Stimulated activated naive CD8-positive, alpha-beta T cell treated with anti-CD3 and anti-CD28 coated beads, Interleukin-15, Interleukin-2, amounts not matched to agents 100 U/mL and 50 U/mL, for 24 hours (primary cell): ENCODE measurements at places on chromosomes 1 and 21.

- no peak for DNase-seq
These were observed 28.8 kb upstream of the LRP8 start for GRCh38 chr1:53356637-53357036.

GRCh38 chr1:172656576-172656975, 2.3 kb upstream of the FASLG start:
- no peak for DNase-seq

- DNase-seq: no peak
These were observed 12.3 kb downstream of the COLGALT2 start for GRCh38 chr1:184025242-184025675.

DNA sequence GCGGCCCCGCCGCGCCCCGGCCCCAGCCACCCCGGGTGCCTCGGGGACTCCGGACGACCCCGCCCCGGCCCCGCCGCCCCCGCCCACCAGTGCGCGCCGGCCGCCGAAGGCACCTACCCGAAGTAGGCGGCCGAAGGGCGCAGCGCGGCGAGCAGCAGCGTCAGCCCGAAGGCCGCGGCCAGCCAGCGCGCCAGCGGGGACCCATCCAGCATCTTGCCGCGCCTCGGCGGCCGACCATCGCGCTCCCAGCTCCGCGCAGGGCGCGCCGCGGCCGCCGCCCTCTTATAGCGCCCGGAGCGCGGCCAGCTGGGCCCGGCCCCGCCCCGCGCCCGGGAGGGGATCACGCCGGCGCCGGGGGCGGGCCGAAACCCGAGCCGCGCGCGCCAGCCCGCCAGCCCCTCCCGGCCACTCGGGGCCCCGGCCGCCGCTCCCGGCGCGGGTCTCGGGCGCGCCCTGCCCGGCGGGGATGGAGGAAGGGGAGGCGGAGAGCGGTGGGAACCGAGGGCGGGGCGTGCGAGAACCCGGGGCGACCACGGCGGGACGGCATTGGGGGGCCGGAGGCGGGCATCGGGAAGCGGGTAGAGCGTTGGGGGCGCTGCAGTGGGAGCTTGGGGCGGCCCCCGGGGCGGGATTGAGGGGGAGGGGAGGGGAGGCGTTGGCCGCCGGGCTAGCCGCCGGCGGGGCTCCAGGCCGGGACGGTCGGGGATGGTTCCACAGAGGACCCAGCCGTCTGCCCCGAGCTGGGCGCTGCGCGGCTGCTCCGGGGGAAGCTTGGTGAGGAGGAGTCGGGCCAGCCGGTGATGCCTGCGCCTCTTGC, at the start of gene WNT9A:
Gene WNT9A (minus strand): TSS at position 257 of the 817 bp plus-strand sequence. CDS start 45 bp downstream, at position 212.
- DNase-seq: peak; percentile 15

GRCh38 chr1:241142493-241142892, 214.5 kb downstream of the RGS7 start:
- no peak for DNase-seq

- no peak for DNase-seq
These were observed 837 bp downstream of the NUDC start for GRCh38 chr1:26922431-26922729.

GRCh38 chr1:180372728-180373127, 129.6 kb downstream of the ACBD6 start:
- DNase-seq: no peak

DNA sequence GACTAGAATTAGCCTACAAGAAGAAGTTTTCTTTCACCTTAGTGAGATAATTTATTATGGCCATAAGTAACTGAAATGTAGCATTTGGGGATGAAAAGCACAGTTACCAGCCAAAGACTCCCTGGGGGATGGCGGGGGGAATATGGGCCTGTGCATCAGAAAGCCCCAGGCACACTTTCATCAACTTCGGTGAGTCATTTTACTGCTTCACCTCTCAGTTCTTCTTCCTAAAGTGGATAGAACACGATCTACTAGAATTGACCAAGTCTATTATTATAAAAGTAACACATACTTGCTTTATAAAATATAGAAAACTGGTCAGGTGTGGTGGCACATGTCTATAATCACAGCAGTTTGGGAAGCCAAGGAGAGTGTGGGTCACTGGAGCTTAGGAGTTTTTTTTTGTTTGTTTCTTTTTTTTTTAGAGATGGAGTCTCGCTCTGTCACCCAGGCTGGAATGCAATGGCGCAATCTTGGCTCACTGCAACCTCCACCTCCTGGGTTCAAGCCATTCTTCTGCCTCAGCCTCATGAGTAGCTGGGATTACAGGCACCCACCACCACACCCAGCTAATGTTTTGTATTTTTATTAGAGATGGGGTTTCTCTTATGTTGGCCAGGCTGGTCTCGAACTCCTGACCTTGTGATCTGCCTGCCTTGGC, 141.8 kb downstream of the ZZZ3 start:
- DNase-seq: no peak

- no peak for DNase-seq
These were observed 55.1 kb downstream of the RBM11 start for GRCh38 chr21:14271053-14271452.

DNA sequence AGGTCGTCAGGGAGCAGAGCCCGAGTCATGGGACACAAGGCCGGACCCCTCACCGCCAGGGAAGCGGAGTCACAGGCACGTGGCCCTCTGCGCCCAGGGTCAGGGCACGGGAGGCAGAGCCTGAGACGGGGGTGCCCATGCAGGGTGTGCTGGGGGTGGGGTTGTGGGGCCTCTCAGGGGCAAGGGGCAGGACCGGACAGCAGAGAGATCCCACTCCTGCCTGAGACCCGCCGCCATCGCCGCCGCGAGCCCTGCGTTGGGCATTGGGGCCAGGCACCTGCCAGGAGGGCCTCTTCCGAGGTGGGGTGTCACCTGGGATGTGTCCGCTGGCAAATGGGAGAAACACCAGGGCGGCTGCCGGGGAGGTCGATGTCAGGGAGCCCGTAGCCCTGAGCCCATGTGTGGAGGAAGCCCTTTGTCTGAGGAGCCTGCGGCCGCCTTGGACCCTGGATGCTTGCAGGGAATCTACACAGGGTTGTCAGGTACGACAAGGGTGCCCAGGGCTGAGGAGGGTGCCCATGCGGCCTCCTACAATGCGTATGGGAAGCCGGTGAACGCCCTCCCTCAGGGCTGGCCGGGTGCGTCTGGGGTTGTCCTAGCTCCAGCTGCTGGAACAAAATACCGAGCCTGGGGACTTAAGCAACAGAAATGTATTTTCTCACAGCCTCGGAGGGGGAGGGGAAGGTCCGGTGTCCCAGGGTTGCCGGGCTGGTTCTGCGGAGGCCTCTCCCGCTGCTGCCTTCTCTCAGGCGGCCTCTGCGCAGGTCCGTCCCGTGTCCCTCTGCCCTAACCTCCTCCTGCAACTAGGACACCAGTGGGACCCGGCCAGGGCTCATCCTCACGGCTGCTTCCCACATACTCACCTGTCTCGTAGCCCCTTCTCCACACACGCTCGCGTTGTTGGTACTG, 16.4 kb upstream of the C1orf159 start:
- DNase-seq: no peak

DNA sequence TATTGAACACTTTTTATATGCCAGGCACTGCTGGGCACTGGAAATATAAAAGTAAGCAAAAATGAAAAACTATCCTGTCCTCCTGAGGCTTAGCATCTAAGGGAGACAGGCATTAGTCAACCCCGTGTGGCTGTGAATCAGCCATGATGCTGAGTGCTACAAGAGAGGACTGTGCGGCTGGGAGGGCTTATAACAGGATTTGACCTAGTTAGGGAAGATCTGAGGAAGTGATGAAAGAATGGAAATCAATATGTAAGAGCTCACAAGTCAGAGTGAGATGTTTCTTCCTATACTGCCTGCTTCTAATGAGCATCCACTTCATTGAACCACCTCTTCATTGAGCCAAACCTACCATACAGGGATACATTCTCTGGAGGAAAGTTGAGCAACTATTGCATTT, 15.1 kb downstream of the TRIM45 start:
- DNase-seq: no peak

- DNase-seq: no peak
These were observed 22.0 kb downstream of the UBIAD1 start for GRCh38 chr1:11294951-11295350.

GRCh38 chr1:31222176-31222575, 17.5 kb downstream of the NKAIN1 start:
- DNase-seq: no peak

DNA sequence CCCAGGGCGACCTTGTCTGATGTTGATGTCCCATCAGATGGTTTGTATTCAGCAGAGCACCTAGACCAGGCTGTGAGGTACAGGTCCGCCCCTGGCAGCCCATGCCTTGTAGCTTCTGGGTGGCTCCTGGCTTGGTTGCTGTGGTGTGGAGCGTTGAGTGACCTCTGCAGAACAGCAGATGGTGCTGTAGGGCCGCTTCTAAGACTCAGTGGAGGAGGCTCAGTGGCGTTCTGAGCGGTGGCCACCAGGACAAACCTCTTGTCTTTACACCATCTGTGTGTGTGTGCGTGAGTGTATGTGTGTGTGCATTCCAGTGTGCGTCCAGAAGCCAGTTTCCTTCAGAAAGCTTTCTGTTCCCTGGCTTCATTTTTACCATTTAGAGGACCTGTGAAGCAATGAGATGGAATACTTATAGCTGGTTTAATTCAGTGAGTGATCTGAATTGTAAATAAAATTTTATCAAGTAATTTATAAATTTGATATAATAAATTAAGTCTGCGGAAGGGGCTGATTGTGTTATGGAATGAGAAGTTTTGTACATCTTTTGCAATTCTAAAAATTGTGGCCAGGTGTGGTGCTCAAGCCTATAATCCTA, 66.1 kb downstream of the ADARB1 start:
- peak; percentile 54 for DNase-seq

- no peak for DNase-seq
These were observed 21.5 kb upstream of the HMGB4 start for GRCh38 chr1:33842348-33842747.

- DNase-seq: no peak
These were observed 15.0 kb downstream of the PIK3C2B start for GRCh38 chr1:204479387-204480136.

GRCh38 chr1:209871006-209871405, 43.2 kb downstream of the UTP25 start:
- DNase-seq: no peak

DNA sequence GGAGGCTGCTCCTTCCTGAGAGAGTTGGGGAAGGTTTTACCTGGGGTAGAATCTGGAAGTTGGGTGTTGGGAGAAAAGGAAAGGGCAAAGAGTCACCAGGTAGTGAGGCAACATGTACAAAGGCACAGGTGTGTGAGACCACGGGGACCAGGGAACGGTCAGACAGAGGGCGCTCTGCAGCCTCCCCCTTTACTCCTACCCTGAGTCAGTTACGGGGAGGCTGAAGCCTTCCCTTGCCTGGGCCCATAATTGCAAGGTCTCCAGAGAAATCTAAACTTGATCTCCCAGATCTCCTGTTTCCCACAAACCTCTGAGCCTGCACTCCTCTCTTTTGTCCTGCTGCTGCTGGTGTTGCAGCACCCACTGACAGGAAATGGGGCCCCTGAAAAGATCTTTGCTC, 22.0 kb downstream of the CCN1 start:
- no peak for DNase-seq

DNA sequence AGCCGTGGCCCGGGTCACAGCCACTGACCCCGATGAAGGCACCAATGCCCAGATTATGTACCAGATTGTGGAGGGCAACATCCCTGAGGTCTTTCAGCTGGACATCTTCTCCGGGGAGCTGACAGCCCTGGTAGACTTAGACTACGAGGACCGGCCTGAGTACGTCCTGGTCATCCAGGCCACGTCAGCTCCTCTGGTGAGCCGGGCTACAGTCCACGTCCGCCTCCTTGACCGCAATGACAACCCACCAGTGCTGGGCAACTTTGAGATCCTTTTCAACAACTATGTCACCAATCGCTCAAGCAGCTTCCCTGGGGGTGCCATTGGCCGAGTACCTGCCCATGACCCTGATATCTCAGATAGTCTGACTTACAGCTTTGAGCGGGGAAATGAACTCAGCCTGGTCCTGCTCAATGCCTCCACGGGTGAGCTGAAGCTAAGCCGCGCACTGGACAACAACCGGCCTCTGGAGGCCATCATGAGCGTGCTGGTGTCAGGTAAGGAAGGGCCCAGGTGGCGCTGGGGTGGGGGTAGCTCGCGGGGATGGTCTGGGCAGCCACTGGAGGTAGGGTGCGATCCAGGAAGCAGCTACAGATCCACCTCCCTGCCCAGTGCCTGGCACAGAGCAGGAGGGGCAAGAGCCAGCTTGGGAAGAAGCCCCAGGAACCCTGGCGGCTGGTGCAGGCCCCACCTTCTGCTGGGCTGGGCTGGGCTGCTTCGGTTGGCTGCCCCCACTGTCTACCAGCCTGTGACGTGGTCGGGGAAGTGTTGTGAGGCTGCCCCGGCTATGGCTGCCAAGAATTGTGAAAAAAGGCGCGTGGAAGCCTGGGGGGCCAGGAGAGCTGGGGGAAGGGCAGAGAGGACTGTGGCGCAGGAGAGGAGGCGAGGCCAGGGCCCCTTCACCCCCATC, 3.8 kb downstream of the CELSR2 start:
- no peak for DNase-seq

DNA sequence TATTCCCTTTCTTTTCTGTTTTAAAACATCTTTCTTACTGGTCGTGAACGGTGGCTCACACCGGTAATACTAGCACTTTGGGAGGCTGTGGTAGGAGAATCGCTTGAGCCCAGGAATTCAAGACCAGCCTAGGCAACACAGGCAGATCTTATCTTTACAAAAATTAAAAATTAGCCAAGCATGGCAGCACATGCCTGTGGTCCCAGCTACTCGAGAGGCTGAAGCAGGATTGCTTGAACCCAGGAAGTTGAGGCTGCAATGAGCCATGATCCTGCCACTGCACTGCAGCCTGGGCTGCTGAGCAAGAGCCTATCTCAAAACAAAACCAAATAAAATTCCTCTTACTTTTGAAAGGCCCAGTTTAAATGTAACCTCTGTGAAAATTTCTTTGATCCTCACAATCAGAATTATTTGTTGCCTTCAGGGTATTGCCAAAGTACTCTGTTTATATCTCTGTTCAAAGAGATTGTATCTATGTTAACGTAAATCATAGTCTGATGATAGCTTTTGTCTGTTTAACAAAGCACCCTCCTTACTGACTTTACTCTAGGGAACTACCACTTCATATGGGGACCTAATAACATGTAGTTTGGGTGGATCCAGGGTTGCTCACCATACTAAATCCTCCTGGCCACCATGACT, 71.6 kb downstream of the RERE start:
- DNase-seq: no peak
